Osteoblast (primary cell): ENCODE measurements at places on chromosomes 16 and 17. TPM values are rescaled to one million over a fixed set of nuclear protein-coding genes. Genes with fewer than 3 reads are reported as not detected.
A peak's percentile ranks its signal among the peaks of the same experiment; 100 is the strongest.

DNA sequence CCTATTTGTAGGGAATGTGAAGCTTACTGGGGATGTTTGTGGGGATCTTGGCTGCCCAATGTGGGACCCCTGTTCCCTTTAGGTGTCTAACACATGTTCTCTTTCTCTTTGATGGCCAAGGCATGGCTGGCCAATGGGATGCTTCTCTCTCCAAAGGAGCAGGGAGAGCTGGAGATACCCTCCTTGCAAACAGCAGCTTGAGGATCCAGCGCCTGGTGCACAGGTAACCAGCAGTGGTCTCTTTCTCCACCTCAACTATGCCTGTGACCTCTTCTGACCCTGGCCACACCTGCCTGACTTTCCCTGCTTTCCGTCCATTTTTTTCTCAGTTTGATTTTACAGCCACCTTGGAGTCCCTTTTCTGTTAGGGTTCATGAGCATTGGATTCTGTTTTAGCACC lies 16.8 kb upstream of the NKD1 start:
- no peak overlapping the region for H3K4me3 ChIP-seq
- no peak overlapping the region for H3K27ac ChIP-seq
- no peak for DNase-seq
- H3K27me3 ChIP-seq, result no peaks in the 10 kb centered on the region

DNA sequence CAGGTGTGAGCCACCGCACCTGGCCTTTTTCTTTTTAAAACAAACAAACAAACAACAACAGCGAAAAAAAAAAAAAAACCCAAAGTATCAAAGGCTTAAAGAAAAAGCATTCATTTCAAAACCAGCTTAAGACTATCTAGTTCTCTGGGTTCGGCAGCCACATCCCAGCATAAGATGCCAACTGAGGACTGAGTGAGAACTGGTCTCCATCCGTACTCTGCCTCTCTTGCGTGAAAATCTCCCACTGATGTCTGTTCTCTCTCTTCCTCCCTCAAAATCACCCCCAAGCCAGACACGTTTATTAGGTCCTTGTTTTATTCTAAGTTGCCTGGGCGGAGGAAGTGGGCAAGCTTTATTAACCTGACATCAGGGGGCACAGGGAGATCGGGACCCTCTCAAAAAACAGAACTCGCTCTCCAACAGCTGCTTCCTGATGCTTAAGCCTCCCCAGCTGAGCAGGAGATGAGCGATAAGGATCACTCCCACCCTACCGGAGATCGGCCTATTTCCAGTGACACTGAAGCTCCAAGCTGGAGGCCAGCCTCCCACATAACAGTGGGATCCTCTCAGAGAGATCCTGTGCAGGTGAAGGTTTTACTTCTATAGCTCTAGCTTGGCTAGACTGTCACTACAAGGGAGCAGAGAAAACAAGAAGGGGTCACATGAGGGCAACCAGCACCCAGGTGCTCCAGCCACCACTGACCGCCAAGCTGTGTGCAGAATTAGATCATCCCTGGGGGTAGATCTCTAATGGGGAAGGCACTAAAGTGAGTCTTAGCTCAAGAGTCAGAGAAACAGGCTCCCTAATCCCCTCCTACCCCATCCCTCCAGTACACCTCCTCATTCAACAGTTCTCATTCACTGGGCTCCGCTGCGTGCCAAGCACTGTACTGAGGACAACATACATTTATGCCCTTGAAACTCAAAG lies 13.6 kb downstream of the CDC42EP4 start:
- no peaks in the 10 kb centered on the region for H3K36me3 ChIP-seq
- peaks cover 26% of the 10 kb centered on the region for H3K4me1 ChIP-seq
- no peak for DNase-seq
- no peak overlapping the region for H3K27ac ChIP-seq

- peak overlapping the region; percentile 63 for H3K27ac ChIP-seq
- H3K4me3 ChIP-seq, result peak overlapping the region; percentile 32
- H3K36me3 ChIP-seq, result peaks cover 4% of the 10 kb centered on the region
- DNase-seq, result no peak
- H3K4me1 ChIP-seq, result peaks cover 25% of the 10 kb centered on the region
These were observed 3.1 kb upstream of the GSE1 start for GRCh38 chr16:85610059-85610445.

- H3K36me3 ChIP-seq, result no peaks in the 10 kb centered on the region
- no peak overlapping the region for H3K27ac ChIP-seq
- H3K27me3 ChIP-seq, result peaks cover 27% of the 10 kb centered on the region
- H3K4me1 ChIP-seq, result peaks cover 5% of the 10 kb centered on the region
- no peak for DNase-seq
- no peak overlapping the region for H3K4me3 ChIP-seq
These were observed 27.9 kb downstream of the HOXB1 start for GRCh38 chr17:48502901-48503300.

DNA sequence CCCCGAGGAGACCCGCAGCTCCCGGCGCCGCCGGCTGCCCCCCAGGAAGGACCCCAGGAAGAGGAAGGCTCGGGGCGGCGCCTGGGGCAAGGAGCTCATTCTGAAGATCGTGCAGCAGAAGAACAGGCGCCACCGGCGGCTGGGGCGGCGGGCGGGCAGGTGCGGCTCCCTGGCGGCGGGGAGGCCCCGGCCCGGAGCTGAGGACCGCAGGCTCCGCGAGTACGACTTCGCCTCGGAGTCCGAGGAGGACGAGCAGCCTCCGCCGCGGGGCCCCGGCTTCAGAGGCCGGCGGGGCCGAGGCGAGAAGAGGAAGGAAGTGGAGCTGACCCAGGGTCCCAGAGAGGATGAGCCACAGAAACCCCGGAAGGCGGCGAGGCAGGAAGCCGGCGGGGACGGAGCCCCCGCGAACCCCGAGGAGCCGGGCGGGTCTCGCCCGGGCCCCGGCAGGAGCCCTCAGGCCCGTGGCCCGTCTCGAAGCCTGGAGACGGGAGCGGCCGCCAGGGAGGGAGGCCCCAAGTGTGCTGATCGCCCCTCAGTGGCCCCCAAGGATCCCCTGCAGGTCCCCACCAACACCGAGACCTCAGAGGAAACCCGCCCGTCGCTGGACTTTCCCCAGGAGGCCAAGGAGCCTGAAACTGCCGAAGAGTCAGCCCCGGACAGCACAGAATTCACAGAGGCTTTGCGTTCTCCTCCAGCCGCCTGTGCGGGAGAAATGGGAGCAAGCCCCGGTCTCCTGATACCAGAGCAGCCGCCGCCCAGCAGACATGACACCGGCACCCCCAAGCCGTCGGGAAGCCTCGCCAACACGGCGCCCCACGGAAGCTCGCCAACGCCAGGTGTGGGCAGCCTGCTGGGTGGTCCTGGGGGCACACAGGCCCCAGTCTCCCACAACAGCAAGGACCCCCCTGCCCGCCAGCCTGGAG lies 22.3 kb upstream of the ZFPM1 start:
- H3K4me3 ChIP-seq, result no peak overlapping the region
- H3K36me3 ChIP-seq, result no peaks in the 10 kb centered on the region
- H3K27ac ChIP-seq, result no peak overlapping the region
- H3K4me1 ChIP-seq, result no peaks in the 10 kb centered on the region
- no peak for DNase-seq

DNA sequence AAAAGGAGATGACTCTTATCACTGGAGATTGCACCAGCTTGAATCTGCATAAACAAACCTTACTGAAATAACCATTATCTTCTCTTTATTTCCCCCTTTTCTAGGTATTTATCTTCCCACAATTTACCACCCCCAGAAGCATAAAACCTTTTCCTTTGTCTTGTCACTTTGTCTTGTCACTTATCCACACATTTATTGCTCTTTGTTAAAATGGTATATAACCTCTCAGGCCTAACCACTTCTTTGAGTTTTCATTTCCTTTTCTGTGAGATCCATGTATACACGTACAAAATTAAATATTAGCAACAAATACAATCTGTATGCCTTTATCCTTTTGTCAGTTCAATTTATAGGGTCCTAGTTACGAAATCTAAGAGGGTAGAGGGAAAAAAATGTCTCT lies 122.9 kb downstream of the CACNG3 start:
- no peak overlapping the region for H3K27ac ChIP-seq
- H3K27me3 ChIP-seq, result no peaks in the 10 kb centered on the region
- H3K36me3 ChIP-seq, result no peaks in the 10 kb centered on the region
- H3K4me1 ChIP-seq, result no peaks in the 10 kb centered on the region

- no peaks in the 10 kb centered on the region for H3K4me1 ChIP-seq
- H3K27me3 ChIP-seq, result no peaks in the 10 kb centered on the region
- no peak overlapping the region for H3K27ac ChIP-seq
These were observed 6.9 kb downstream of the GAA start for GRCh38 chr17:80108036-80108971.

DNA sequence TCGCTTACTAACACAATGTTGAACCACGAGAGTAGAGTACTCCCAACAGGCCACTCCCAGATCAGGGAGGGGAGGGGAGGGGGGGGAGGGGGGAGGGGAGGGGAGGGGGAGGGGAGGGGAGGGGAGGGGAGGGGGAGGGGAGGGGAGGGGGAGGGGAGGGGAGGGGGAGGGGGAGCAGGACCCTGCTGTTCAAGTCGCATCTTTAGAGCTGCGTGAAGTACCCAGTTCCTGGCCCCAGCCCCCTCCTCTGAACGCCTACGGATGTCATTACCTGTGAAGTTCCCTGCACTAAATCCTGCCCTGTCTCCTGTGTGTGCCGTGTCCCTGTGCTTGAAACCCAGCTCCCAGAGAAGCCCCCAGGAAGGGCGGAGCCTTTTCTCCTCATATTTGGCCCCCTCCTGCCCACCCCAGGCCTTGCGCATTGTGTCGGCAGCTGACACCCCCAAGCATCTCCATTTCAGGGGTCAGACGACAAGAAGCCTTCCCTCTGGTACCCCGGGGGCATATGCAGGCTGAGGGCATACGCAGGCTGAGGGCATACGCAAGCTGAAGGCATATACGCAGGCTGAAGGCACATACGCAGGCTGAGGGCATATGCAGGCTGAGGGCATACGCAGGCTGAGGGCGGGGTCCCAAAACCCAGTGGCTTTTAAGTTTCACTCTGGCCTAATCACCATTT lies 330.2 kb downstream of the C16orf95 start:
- no peak overlapping the region for H3K27ac ChIP-seq
- H3K36me3 ChIP-seq, result no peaks in the 10 kb centered on the region
- H3K4me1 ChIP-seq, result peaks cover 5% of the 10 kb centered on the region
- H3K27me3 ChIP-seq, result no peaks in the 10 kb centered on the region

DNA sequence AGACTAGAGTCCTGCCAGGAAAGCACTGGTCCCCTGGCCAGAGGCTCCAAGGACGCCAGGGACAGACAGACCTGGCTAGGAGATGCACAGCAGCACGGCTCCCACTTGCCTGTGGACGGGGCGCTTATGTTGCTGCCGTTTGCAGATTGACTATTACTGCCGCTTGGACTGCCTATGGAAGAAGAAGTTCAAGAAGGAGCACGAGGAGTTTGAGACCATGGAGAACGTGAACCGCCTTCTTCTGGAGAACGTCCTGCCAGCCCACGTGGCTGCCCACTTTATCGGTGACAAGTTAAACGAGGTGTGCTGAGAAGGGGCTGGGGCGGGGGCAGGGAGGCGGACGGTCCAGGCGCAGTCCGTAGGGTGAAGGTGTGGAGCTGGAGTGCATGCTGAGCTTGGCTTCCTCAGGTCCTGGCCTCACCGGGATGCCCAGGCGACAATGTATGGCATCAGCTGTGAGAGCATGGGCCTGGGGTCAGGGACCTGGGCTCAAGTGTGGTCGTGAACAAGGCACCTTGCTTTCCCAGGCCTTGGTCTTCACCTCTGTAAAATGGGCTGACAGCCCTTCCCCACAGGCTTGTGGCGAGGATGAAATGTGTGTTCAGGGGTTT lies 45.6 kb downstream of the ADCY7 start:
- H3K36me3 ChIP-seq, result peaks cover 50% of the 10 kb centered on the region
- H3K4me1 ChIP-seq, result peaks cover 10% of the 10 kb centered on the region
- H3K27me3 ChIP-seq, result no peaks in the 10 kb centered on the region
- no peak overlapping the region for H3K27ac ChIP-seq
- peak; percentile 81 for DNase-seq

- H3K27me3 ChIP-seq, result no peaks in the 10 kb centered on the region
- H3K27ac ChIP-seq, result no peak overlapping the region
- no peak for DNase-seq
These were observed 159.2 kb upstream of the CDH5 start for GRCh38 chr16:66207139-66207882.

The PLEKHH3 gene
- 14.7 and 19.9 TPM in 2 replicates for total RNA-seq

The TBC1D3H gene
- total RNA-seq, result not detected in 2 replicates
